CD4-positive, alpha-beta T cell treated with Interleukin-10 for 1 hour (primary cell): ENCODE measurements at places on chromosomes 4 and X.

- no peak for DNase-seq
Observed at GRCh38 chrX:46967547-46967946, 55.3 kb downstream of the JADE3 start.

DNA sequence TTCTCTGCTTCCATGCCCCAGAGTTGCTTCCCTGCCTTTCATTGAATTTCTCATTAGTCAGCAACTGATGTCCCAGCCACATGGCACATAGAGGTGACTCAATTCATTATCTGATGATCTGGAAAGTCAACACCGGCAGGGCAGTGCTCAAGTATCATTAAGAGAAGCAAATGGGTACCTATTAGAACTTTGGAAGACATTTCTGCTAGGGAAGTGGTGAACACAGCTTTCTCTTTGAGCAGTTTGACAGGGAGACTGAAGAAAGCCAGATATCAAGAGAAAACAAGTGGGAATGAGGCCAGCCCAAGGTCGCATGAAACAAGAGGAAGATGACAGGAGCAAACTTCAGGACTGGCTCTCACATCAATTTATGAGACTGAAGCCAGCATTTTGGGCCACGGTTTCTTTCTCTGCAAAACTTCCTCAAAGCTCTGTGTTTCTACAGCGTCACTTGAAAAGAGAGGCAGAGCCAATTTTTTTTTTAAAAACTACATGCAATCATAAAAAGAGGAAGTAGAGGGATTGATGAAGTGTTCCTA, 108.3 kb upstream of the RPS6KA3 start:
- no peak for DNase-seq

DNA sequence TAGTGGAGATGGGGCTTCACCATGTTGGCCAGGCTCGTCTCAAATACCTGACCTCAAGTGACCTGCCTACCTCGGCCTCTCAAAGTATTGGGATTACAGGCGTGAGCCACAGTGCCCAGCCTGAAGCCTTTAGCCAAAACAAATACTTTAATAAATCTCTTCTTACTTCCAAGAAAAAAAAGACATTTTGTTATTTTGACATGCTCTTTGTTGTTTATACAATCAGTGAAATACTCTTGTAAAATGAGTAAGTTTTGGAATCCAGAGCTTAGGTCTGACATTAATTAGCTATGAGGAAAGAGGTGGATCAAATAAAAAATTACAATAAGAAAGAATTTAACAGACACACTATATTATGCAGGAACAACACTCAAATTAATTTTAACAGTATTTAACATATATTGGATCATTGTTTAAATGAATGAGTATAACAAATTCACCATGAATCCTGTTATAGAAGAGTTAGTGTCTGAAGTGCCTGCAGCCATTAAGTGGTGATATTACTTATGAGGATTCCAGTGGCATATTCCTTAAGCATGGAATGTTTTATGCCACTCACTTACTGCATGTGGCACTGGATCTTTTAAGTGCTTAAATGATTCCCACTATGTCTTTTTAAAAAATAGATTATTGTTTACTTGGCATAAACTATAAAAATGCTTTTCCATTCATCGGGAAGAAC, 260.1 kb upstream of the GIMD1 start:
- no peak for DNase-seq

GRCh38 chr4:100721490-100721889, 203.7 kb upstream of the EMCN start:
- no peak for DNase-seq

DNA sequence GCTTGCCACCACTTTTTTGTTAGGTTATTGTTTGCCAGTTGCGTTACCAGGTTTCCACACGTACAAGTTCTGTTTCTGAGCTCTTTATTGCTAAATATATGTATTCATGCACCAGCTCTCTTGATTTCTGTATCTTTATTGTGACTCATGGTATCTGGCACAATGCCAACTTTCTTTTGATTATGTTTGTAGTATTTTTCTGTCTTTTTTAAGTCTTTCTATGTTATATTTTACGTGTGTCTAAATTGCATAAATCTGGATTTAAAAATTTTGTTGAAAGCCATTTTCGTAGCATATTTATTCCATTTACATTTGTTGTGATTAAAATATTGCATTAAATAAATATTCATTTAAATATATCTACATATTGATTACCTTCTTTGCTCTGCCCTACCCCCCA, 73.8 kb downstream of the KDM6A start:
- DNase-seq = no peak

- no peak for DNase-seq
Observed at GRCh38 chrX:73134741-73135140, 55.4 kb upstream of the PABPC1L2A start.

GRCh38 chr4:183356931-183357675, 34.9 kb upstream of the CLDN24 start:
- DNase-seq = no peak

- DNase-seq = no peak
Observed at GRCh38 chr4:472881-473569, 25.9 kb downstream of the ZNF721 start.
